ENCODE measurements at places on chromosomes 16 and 17.
A peak's percentile ranks its signal among the peaks of the same experiment; 100 is the strongest.

DNA sequence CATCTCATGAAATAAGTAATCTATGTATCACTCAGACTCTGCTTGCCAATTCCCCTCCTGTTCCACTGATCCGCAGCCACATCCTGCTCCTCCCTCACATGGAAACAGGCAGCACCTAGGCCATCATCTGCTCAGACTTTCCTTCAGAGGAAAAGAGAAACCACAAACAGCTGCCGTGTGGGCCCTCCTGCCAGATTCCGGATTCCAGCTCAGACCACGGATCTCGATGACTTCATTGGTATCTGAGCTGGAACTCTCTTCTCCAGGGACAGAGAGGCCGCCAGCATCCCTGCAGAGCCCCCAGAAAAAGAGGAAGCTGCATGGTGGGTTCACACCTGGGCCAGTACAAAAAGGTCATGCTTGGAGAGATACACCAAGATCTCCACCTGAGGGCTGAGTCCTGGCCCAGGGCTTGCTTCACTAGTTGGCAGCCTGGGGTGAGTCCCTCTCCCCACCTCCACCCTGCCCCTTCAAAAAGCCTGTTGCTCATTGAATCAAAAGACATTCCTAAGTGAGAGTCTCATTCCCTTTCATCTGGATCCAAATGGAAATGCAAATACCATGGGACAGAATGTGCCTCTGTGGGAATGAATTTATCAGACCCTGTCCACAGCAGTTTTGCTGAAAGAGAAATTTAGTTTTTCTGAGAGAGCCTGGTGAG is 47.2 kb downstream of the HOXB1 start:
- DNase-seq = no peak

- no peak for DNase-seq
These were observed 71.5 kb downstream of the VMP1 start for GRCh38 chr17:59778996-59779395.

- DNase-seq = no peak
These were observed 1.9 kb downstream of the CMC2 start for GRCh38 chr16:81004646-81005353.

- no peak for DNase-seq
These were observed 5.7 kb downstream of the CBX1 start for GRCh38 chr17:48095611-48096010.

- DNase-seq = no peak
These were observed 7.9 kb upstream of the NDRG4 start for GRCh38 chr16:58492066-58492465.

- DNase-seq = peak; percentile 84
These were observed at the start of gene CAMKK1 for GRCh38 chr17:3893003-3893719. CAMKK1 (minus strand) TSS chr17:3893053; CDS start chr17:3885687, 7,366 bp downstream.

All from stimulated activated CD8-positive, alpha-beta memory T cell treated with anti-CD3 and anti-CD28 coated beads, Interleukin-12 subunit alpha, Interleukin-12 subunit beta, amount 100 ng/mL, for 4 hours (primary cell).